Aortic smooth muscle cell (primary cell): ENCODE measurements at places on chromosomes 7 and 10. TPM values are rescaled to one million over a fixed set of nuclear protein-coding genes. Genes with fewer than 3 reads are reported as not detected.

FZD8 gene
- 8.6 and 23.1 TPM in 2 replicates for total RNA-seq

ADCY1 gene
- total RNA-seq: 0.12 and 0.13 TPM in 2 replicates

SFTPA1 gene
- total RNA-seq: not detected in 2 replicates

TMEM229A gene
- 0.13 and 0.37 TPM in 2 replicates for total RNA-seq

CTTNBP2 gene
- 1.5 and 1.9 TPM in 2 replicates for total RNA-seq

ANKRD26 gene
- 7.7 and 8.6 TPM in 2 replicates for total RNA-seq

OR2F2 gene
- total RNA-seq: not detected in 2 replicates

NKX2-3 gene
- total RNA-seq: not detected in 2 replicates

HMX3 gene
- total RNA-seq: not detected in 2 replicates

ALOX5 gene
- total RNA-seq: not detected in 2 replicates

EBLN1 gene
- not detected in 2 replicates for total RNA-seq

PRSS37 gene
- not detected in 2 replicates for total RNA-seq

CPED1 gene
- 94.2 and 162 TPM in 2 replicates for total RNA-seq
